ENCODE measurements at places on chromosomes 2 and 18.

GRCh38 chr2:10591207-10591606, 98.6 kb downstream of the NOL10 start:
- no peak for DNase-seq

GRCh38 chr18:58578835-58579560, 49.9 kb downstream of the ALPK2 start:
- DNase-seq, result no peak

GRCh38 chr2:21382701-21383520, 259.1 kb downstream of the TDRD15 start:
- DNase-seq, result no peak

DNA sequence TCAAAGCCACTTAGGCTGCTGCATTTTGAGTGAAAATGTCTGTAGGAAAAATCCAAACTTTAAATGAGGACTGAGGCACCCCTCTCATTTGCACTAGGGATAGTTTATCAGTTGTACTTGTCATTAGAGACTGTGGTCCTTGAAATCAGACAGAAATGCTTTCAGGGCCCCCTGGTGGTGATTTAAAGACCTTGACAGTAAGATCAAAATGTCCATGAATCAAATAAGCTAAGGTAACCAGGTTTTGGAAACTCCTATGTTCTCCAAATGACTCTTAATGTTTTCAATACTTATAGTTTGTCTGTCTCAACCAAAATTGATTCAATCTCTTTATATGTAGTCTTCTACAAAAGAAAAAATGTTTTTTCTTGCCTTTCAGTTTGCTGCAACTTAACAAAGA, 28.8 kb upstream of the DDX18 start:
- DNase-seq, result no peak

- DNase-seq, result no peak
Measured at GRCh38 chr2:234136461-234136860, 86.0 kb downstream of the SPP2 start.

- peak; percentile 85 for DNase-seq
Measured at GRCh38 chr18:48952287-48953103, 1.7 kb upstream of the SMAD7 start.

DNA sequence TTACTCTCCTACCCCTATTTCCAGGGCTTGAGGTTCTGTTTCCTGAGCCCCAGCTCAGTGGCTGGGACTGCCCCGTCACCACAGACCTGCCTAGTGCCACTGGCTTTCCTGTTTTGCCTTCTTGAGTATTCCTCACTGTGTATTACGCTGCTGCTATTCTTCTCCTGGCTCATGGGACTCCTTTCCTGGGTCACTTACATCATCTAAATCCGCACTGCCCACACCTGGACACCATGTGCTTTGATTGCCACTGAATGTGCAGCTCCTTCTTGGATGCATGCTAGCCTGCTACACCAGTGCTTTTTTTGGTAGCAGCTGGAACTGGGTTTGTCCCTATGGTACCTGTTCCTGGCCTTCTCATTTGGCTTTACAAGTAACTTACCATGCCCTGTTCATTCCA, 96.6 kb upstream of the PTPRM start:
- no peak for DNase-seq

- no peak for DNase-seq
Measured at GRCh38 chr18:30852980-30853379, 189.6 kb downstream of the DSC3 start.

DNA sequence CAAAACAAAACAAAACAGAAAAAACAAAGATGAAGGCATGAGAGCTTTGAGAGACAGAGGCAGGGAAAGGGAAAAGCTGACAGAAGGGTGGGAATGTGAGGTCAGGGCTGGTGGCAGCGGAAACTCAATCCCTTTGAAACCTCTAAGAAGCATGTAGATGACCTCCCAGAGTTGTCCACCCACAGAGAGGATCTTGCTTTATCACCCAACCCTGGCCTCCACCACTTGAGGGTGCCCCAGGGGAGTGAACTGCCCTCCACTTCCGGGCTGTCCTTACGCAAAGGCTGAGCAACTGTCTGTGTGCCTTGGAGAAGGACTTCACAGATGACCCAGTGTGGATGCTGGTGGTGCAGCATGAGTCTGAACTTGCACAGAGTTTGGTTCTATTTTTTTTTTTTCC, 26.7 kb downstream of the PDCL3 start:
- DNase-seq, result no peak
